ENCODE measurements at places on chromosomes 2 and 18.
A peak's percentile ranks its signal among the peaks of the same experiment; 100 is the strongest.

GRCh38 chr2:16591370-16591933, 74.2 kb downstream of the CYRIA start:
- no peak for DNase-seq

GRCh38 chr18:32328379-32328778, 138.5 kb downstream of the MEP1B start:
- DNase-seq: no peak

GRCh38 chr2:176130147-176130956, 847 bp downstream of the HOXD8 start:
- peak; percentile 21 for DNase-seq

GRCh38 chr2:58862244-58862643, 621.1 kb upstream of the FANCL start:
- DNase-seq: no peak

DNA sequence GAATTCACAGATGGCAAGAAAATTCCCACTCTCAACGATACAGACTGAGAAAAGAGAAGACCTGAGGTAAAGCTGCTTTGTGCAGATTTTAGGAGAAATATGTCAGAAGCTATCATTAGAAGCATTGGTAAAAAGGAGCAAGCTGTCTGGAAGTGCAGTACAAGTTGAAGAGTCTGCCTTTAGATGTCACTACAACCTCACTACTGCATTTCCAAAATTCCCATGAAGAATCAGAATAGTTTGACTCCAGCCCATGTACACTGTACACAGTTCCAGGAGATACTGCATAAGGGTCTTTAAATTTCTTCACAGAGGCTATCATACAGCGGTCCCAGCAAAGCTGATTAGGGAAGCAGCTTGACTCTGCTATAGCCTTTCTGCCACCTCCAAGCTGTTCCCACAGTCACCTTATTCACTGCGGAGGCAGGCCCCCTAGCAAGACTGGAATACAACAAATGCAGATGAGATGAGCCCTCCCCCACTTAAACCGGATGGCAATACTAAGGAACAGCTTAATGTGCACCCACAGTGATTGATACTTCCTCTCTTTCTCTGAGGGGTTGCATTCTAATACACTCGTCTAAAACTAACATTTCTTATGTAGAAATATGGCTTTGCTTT, 527.4 kb downstream of the TMEM182 start:
- no peak for DNase-seq

- no peak for DNase-seq
Measured at GRCh38 chr2:70852824-70853223, 17.2 kb upstream of the CD207 start.

DNA sequence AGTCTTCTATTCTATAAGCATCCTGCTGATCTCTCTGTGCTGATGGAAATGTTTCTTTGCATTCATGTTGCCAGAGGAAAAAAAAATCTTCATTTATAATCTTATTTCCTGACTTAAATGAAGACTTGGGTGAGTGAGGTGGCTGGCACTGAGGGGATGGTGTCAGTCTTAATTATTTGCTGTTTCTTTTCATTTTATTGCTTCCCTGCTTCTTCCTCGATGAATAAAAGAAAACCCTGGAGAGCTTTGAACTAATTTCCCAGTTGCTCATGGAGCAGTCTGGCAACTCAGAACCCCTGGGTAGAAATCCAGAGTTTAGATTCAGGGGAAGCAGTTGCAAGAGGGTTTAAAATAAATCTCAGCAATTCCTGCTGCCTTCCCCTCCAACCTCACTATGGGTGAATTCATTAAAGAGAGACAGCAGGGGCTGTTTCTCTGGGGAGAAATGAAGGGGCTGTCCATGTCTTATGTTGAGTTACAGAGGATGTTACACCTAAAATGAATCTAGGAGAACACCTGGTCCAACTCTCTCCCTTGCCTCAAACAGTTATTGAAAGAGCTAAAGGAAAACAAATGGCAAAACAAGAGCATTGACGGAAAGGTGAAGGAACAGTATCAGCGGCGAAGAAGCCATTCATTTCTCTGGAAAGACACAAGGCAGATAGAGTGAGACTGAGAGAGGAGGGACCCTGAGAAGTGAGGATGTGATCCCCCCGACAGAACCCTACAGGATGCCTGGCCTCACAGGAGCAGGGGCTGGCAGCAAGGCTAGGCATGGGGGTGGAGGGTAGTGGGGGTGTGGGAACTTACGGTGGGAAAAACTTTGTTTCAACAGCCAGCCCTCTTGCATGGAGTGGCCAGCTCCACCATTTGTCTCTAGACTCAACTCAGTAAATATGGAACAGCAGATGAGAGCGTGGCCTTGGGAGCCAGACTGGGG, 41.0 kb downstream of the SP110 start:
- DNase-seq: no peak

GRCh38 chr2:191230174-191230573, 15.0 kb upstream of the MYO1B start:
- DNase-seq: no peak

- DNase-seq: no peak
Measured at GRCh38 chr2:43033016-43033270, 193.5 kb downstream of the ZFP36L2 start.
